Erythroblast (primary cell): ENCODE measurements at places on chromosomes 2 and 18.
A peak's percentile ranks its signal among the peaks of the same experiment; 100 is the strongest.

- no peak for DNase-seq
Observed at GRCh38 chr2:236021499-236022057, 146.6 kb downstream of the GBX2 start.

- DNase-seq, result no peak
Observed at GRCh38 chr18:37432436-37433195, 133.0 kb downstream of the CELF4 start.

GRCh38 chr2:173625315-173625714 is 270.6 kb downstream of the CDCA7 start:
- DNase-seq, result no peak

DNA sequence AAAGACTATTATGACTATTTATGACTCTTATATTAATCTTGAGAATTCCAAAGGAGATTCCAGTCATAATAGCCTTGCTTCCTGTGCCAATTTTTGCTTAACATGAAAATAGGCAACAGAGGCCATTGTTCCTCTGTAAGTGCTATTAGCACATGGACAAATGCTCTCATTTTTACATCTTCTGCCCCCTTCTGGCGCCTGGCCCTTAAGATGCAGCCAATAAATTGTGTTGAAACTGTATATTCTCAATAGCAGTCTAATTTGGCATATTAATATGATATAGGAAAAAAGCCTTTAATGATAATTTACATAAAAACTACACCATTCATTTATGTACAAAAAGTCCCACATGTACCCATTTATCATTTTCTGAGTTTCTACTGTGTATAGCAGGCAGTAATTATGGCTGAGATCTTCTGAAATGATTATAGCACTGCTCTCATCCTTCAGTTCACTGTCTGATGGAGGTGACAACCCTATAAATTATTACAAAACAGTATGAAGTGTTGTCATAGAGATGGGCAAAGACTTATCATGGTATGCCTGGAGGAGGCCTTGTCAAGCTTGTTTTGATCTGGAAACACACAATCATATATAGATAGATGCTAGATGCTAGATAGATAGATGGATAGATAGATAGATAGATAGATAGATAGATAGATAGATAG is 613.3 kb downstream of the TSN start:
- peak; percentile 25 for DNase-seq

DNA sequence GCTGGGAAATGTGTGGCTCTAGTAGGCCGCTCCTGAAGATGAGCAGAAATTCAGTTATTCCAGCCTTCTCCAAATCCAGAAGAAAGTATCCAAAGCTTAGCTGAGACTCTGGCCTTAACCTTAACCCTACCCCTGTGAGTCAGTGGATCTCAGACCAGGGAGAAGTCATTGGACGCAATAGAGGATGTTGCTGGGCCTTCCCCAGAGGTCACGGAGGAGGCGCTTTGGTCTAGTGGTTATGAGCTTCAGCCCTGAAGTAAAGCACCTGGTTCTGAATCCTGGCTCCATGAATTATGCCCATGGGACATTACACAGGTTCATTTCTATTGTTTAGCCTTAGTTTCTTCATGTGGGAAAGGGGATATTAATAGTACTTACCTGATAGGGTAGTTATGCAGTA is 24.0 kb downstream of the PKDCC start:
- DNase-seq, result no peak

GRCh38 chr2:8251291-8251690 is 430.6 kb upstream of the ID2 start:
- DNase-seq, result no peak

- DNase-seq, result no peak
Observed at GRCh38 chr2:146602856-146603255, 1242.0 kb upstream of the ACVR2A start.

- DNase-seq, result no peak
Observed at GRCh38 chr18:45859334-45859733, 33.9 kb downstream of the SIGLEC15 start.
